ENCODE measurements at places on chromosomes 3 and 15.

DNA sequence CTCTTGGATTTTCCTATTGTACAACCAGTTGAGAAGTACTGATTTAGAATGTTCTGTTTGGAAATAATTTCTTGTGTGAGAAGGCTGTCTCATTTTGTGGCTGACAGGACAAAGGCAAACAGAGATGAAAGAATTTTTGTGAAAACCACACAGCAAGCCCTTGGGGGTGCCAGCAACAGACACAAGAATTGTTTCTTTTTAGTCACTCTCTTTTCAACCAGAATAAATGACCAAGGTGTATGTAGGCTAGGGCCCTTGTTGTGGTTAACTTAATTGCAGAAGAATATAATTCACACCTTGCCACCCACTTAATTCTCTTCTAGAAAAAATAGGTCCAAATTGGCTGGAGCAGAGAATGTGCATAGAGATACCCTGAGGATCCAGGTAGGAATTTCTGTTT, 329.4 kb upstream of the TBC1D5 start:
- DNase-seq, result no peak

GRCh38 chr15:87493803-87494202, 762.7 kb downstream of the NTRK3 start:
- DNase-seq, result no peak

DNA sequence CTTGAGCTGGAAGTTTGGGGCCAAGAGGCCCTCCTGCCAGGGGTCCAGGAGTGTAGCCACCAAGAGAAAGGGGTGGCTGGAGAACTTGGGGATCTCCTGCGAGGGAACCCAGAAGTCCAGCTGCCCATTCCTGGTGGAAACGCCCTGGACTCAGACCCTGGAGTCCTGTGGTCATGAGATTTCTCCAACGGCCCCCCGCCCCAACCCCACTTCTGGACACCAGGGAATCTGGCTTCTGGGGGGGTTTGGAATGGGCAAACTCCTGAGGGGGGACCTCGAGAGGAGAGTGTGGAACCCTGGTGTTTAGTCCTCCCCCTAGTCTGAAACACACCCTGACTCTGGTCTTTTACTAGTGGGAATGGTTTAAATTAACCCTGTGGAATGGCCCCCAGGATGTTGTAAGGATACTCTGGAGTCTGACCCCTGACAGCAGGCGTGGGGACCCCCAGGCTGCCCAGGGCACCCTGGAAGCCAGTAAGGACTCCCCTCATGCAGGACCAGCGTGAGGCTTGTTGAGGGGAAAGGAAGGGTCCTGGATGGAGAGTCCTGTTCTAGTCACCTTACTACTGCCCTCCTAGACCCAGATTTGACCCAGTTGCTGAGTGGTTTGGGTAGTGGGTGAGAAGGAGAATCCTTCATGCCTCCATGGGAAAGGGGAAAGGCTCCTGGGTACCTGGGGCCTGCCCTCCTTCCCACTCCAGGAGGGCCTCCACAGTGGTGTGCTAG, 540 bp downstream of the KLHDC8B start:
- DNase-seq, result no peak

GRCh38 chr3:46898321-46899150, 21.0 kb downstream of the PTH1R start:
- no peak for DNase-seq

- DNase-seq, result peak; percentile 67
Observed at GRCh38 chr3:129690406-129690805, 83.9 kb upstream of the PLXND1 start.

DNA sequence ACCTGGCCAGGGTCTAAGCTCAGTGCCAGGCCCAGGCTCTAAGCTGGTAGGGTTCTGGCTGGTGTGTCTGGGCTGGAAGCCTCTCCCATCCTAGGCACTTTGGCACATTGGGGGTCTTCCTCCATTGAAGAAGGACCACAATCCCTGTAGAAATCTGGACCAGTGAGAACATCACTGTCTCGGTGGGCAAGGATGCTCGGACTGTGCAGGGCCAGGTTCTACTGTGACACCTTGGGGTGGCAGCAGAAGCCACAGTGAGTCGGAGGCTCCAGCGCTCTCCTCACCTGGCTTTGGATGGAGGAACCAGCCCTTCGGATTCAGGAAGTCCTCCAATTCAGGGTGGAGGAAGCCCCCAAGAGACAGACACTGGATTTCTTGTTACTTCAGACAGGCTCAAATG, 17.5 kb upstream of the HCN4 start:
- DNase-seq, result no peak

DNA sequence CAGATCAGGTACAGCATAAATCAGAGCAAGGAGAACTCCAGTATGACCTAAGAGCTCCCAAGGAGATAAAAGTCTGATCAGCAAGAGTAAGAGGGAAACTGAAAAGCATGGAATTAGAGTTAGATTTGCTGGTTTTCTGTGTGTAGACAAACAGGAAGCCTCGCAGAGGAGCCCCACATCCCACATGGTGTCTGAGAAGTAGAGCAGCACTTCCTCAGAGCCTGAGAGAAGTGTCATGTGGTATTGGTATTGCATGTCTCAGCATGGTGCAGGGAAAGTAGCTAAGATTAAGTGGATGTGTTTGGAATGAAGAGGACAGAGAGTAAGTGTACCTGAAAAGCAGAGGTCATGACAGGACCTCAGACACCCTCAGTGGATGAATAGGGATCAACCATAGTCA, 175.4 kb upstream of the GBE1 start:
- no peak for DNase-seq

- no peak for DNase-seq
Observed at GRCh38 chr3:40763807-40764206, 239.0 kb downstream of the ZNF621 start.

DNA sequence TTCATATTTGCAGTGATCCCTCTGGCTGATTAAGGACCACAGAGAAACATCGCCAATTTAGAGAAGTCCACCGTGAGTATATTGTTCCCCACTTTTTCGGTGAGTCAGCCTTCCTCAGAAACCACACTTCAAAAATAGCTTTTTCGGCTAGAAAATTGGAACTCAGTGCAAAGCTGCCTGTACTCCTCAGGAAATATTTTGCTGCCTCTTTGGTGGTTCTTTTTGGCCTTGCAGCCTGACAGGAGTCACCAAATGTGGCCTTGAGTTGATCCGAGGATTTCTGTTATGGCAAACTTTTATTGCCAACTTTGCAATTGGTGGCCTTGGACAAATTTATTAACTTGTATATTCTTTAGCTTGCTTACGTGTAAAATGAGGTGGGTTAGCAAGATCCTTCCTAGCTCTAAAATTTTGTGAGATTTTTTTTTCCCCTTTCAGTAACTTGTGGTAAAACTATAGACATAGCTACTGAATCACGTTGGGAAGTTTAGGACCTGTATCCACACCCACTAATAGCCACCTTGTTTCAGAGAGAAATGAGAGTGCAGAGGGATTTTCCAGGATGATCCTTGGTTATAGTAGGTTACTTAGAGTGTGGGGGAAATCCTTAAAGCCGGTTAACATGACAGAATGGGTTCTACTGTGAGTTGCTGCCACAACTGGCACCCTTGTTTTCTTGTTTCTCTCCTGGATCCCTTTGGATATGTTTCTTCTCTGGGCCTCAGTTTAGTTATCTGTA, 9.9 kb downstream of the ARL6IP5 start:
- DNase-seq, result peak; percentile 62

- no peak for DNase-seq
Observed at GRCh38 chr15:86247249-86247955, 167.7 kb downstream of the AGBL1 start.

GRCh38 chr15:81888748-81889484, 156.9 kb downstream of the MEX3B start:
- peak; percentile 82 for DNase-seq

- no peak for DNase-seq
Observed at GRCh38 chr3:132926098-132926497, 112.1 kb upstream of the TMEM108 start.

DNA sequence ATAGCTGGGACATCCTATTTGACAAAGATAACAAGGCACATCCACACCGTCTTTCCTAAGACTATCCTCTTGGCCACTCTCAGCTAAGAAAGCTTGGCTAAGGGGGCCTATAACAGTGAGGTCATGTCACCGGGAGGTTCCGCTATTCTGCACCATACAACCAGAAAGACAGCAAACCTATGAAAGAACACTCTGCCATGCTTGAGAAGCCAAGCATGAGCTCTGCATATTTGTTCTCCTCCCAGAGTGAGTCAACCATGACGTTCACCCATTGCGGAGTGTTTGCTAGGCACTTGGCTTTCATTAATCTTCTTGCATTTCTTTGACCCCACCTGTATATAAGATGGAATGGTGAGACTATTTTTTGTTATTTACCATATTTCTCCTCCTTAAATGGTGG, 141.2 kb downstream of the GMNC start:
- no peak for DNase-seq

GRCh38 chr3:152910211-152910610, 75.3 kb downstream of the P2RY1 start:
- DNase-seq, result no peak

GRCh38 chr3:141898908-141899307, 22.5 kb downstream of the ATP1B3 start:
- no peak for DNase-seq

- peak; percentile 66 for DNase-seq
Observed at GRCh38 chr15:48352474-48353072, 21.3 kb downstream of the DUT start.

DNA sequence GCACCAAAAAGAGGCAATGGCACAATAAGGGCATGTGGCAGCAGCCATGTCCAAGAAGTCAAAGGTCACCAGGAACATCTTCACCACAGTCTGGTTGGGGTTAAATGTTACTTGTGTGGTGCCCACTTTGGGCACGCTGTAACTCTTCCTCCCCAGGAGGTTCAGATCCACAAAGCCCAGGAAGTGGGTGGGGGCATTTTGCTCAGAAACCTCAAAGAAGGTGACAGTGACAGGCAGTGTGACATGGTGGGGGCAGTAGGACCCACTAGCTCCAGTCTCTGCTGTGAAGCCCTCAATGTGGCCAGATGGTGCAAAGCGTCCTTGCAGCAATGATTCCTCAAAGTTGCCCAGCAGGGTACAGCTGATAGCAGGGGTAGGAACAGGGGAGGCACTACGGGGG, 5.8 kb downstream of the ZNF80 start:
- no peak for DNase-seq

- DNase-seq, result peak; percentile 86
Observed at GRCh38 chr3:185781759-185782158, 43.1 kb downstream of the IGF2BP2 start.

DNA sequence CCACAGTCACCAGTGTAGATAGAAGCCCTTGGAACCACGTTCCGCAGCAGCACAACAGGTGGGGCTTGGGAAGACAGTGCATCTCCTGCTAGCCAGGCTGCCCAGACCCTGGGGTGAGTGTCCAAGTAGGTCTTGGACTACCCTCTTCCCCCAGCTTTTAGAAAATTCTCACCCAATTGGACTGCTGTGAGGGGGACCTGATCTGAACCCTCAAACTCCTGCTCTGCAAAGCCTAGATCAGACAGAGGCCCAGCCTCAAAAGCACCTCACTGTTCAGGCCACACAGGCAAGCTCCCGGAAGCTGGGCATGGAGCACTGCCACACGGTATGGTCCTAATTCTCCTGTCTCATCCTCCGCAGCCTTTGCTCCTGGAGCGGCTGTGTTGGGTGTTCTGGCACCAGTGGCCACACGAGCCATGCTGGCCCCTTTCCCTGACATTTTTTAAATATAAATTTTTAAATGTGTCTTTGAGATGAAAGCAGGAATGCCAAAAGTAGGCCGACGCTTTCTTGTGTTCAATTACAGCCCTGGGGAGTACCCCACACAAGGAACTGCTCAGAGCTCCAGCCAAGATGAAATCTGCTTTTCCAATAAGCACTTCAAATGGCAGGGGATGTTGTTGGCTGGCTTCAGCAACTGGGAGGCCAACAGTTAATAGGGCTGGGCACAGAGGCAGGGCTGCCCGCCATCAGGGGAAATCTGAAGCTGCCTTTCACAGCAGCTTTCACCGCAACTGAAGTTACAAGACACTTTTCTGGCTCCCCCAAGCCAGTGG, 40.9 kb downstream of the CPN2 start:
- no peak for DNase-seq

GRCh38 chr3:41302295-41302694, 103.0 kb downstream of the CTNNB1 start:
- no peak for DNase-seq

- peak; percentile 97 for DNase-seq
Observed at GRCh38 chr3:177977381-177978158, 558.7 kb upstream of the KCNMB2 start.

- peak; percentile 34 for DNase-seq
Observed at GRCh38 chr3:114770874-114771273, 376.2 kb downstream of the ZBTB20 start.

DNA sequence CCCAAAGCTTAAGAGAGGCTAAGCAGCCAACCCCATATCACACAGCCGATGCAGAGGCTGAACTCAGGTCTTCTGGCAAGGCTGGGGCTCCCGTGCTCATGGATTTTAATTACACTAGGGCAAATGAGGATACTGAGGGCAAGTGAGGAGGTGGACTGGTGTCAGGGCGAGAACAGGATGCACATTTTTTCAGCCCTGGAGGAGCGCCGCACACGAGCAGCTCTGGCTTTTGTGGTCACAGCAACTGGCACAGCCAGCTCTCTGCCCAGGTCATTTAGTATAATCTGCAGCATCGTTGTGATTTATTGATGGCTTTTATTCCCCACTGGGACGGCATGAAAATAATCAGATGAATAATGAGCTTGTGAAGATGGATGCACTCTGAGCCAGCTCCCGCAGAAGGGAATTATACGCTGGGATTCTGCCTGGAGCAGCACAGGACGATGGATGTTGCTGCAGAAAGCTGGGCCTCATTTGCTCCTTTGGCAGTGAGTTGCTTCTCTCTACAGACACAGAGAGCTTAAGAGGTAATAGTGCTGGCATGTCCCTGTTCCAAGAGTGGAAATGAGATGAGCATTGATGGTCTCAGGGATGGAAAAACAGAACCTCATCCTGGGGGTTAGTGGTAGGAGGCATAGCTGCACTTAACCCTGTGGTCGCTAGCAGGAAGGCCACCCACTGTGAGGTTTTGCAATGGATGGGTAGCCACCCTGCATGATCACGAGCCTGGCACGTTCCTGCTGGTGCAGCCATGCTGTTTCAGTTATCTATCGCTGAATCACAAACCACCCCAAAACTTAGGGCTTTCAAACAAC, 135.4 kb downstream of the UACA start:
- peak; percentile 92 for DNase-seq

- peak; percentile 77 for DNase-seq
Observed at GRCh38 chr15:52102463-52102862, 10.1 kb downstream of the BCL2L10 start.

DNA sequence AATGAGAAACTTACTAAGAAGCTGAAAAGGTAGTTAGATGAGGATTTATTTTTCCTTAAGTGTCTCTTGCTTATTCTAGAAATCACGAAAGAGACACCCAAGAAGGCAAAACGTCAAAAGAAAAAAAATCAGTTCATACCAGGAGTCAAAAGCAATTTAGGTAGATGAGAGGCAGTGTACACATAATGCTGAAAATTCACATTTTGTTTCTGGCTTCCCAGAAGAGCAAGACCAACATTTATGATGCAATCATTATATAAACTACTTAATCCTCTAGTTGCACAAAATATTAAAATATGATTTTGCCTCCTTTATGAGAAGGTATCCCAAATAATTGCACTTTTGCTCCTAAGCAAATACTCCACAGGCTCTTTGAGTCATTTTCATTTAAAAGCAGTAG, 228.0 kb downstream of the FMN1 start:
- DNase-seq, result no peak
